GM12865 (cell line): ENCODE measurements at places on chromosomes 11 and 22.
A peak's percentile ranks its signal among the peaks of the same experiment; 100 is the strongest.

DNA sequence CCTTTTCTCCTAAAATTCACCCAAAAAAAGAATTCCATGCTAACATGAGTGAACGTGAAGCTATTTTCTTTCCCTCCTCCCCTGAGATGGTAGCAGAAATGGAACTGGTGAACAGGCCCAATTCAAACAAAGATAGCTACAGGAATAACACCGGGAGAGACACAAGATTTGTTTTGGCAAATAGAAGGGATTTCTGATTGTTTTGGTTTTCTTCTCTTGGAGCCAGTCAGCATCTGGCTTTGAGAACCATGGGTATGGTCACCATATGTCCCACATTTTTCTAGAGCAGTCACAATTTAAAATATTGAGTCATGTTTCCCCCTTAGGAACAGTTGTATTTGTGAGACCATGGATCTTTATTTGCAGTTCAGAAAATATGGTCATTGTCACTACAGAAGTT lies 214.1 kb downstream of the FAM76B start:
- DNase-seq, result no peak

GRCh38 chr22:24061124-24061684 lies 50.1 kb downstream of the CABIN1 start:
- no peak for DNase-seq

- no peak for DNase-seq
Observed at GRCh38 chr22:35589071-35589755, 27.9 kb downstream of the MB start.

GRCh38 chr11:69123593-69124545 lies 31.9 kb upstream of the SMIM38 start:
- DNase-seq, result no peak

DNA sequence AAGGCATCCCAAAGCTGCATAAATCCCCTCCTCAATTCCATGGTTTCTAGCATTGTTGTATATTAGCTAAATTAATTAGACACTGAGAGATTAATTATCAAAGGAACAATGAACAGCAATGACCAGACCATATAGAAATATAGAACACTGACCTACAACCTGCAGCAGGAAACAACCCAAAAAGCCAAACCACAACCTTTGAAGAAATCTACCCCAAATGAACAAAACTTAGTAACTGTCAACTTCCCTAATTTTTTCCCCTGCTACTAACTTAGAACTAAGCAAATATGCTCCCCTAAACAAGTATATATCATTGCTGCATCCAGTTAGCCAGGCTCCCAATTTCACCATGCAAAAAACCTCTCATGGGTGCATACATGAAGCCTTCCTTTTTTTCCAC lies 268.0 kb upstream of the ANO3 start:
- no peak for DNase-seq

DNA sequence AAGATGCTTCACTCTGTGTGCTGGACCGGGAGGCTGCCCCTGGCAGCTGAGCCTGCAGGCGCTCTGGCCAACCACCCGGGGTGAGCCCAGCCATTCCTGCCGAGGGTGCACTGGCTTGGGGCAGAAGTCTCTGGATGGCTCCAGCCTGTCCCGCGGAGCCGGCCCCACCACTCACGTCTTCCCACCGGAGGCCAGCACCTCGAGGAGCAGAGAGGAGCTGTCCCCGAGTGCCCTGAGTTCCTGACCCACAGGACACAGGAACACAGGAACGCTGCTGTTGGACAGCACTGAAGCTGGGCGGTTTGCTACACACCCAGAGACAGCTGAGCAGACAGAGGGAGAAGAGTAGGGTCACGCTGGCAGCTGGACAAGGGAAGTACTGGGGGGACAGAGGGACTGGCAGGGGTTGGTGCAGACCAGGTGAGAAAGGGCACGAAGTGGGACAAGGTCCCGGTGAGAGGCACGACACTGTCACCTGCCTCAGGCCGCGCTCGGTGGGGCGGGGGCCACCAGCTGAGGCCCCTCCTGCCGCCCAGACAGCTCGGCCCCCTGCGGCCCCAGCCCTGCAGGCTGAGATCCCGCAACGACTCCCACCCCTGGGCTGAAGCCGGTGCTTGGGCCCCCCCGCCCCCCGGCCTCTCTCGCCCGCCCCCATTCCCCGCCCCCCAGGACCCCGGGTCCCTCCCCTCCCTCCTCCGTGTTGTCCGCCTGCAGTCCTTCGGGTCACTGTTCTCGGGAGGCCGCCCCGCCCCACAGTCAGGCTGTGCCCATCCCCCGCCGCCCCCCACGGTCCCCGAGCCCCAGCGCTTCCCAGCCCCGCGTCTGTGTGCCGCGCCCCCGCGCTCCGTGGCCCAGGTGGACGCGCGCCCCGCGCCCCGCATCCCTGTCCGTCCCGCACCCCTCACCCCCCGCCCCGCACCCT lies 624 bp upstream of the B4GALNT4 start:
- DNase-seq, result no peak

GRCh38 chr11:97893612-97894011 lies 1127.1 kb upstream of the CNTN5 start:
- DNase-seq, result no peak

GRCh38 chr11:91794146-91794545 lies 430.5 kb upstream of the FAT3 start:
- no peak for DNase-seq

DNA sequence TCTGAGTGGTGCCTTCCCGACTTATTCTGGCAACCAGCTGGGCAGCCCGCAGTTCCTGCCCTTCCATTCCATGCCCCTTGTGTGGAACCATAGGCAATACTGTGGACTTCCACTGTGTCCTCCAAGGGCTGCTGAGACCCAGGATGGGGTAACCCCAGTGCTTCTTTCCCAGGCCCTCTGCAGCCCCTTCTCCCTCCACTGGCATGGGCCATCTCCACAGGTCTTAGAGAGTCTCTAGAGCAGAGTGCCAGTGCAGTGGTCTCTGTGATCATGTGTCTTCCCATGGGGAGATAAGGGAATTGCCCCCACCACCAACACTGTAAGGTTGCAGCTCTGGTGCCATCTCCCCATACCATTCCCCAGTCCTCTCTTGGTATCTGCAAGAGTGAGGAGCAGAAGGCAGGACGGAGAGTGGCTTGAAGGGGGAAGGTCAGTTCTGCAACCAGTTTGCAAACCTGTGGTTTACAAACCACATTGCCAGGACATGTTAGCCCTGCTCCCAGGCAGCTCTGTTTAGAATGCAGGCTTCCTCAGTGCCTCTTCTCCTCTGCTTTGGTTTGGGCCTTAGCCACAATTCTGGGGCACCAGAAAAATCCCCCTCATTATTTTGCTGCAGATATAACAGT lies 20.9 kb upstream of the DRD2 start:
- DNase-seq, result no peak

- no peak for DNase-seq
Observed at GRCh38 chr11:126059238-126059781, 3.4 kb downstream of the CDON start.

DNA sequence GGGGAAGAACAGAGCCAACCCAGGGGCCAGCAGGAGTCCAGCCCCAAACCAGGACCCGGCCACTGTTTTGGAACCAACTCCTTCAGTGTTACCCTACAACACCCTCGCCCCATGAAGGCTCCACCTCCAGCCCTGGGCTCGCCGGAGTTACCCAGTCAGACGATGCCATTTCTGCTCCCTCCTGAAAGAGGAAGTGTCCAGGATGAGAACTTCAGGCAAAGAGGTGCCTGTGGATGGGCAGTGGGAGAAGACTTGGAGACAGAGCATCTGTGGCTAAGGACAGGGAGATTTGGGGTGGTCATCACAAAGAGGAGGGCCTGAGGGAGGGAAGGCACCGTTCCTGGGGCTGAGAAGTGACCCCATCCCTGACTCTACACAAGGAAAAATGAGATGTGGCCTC lies 14.0 kb downstream of the APOBEC3B start:
- no peak for DNase-seq

DNA sequence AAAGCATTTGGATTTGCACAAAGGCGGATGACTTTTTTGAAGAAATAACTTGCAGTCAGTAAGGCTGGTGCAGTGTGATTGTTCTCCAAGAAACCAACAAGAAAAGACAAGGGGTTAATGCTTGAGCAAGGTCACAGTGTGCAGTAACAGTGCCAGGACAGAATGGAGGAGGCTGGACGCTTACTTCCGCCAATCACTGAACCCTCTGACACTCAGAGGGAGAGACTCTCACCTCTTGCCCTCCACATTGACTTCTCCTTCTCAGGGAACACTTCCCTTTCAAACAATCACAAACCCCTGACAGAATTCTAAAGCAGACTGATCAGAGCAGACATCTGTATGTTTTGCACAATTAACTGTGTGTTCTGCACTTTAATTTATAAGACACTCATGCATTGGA lies 228.4 kb downstream of the BLID start:
- no peak for DNase-seq

DNA sequence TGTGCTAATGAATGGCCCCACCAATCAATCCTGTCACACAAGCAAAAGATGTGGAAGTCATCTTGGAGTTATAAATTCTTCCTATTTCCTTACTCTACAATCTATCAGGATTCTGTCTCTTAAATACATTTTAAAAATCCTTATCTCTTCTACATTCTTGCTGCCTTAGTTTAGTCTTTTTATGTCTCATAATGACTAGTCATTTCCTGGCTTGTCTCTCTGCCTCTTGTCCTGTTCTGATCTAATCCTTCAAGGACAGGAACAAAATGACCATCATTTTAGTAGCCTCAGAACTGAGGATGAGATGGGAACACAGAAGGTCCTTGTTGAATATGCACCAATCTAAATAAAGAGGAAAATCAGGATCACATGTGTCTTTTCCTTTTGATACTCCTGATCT lies 56.6 kb upstream of the LIN7C start:
- no peak for DNase-seq

- no peak for DNase-seq
Observed at GRCh38 chr11:118170882-118171268, 5.6 kb downstream of the SCN2B start.

DNA sequence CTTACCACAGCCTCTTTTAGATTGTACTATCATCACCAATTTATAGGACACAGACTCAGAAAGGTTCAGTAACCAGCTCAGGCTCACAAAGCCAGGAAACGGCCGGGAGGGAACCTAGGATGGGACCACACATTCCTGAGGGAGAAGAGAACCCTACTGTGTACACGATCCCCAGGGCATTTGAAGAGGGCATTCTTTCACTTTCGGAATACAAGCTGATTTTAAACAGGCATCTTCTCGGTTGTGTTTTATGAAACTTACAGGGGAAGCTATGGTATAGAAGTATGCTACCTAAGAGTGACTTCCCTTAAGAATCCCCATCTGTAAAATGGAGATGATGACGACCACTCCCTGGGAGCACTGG lies 19.0 kb downstream of the SMCO4 start:
- DNase-seq, result peak; percentile 45

- DNase-seq, result no peak
Observed at GRCh38 chr11:130043575-130043974, 26.1 kb upstream of the APLP2 start.

DNA sequence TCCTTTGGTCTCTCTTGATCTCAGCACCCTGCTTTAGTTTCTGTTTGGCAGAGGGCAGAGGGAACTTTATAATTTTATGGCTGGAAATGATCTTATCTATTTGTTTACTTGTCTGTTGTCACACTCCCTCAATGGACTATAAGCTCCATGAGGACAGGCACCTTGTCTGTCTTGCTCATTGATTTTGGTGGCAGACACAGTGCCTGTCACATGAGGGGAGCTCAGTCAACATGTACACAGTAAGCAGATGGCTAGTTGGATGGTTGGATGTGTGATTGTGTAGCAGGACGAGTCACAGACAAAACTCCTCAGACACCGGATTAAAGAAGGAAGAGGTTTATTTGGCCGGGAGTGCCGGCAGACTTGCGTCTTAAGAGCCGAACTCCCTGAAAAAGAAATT lies 80.4 kb downstream of the MYO18B start:
- DNase-seq, result no peak

DNA sequence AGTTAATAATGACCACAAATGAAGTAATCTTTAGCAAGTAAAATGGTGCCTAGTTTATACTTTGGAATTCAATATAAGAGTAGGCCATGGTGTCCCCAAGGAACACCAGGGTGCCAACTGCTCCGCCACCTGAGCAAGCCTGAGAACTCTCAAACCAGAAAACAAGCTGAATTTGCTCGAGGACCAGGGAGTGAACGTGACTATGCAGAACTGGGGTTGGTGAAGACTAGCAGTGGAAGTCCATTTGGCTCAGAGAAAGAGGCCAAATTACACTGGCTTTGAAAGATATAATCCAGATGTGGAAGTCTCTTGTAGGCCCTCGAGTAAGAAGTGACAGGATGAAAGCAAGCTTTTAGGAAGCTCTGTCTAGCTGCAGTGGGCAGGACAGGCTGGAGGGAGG lies 8.7 kb upstream of the SMIM35 start:
- no peak for DNase-seq

DNA sequence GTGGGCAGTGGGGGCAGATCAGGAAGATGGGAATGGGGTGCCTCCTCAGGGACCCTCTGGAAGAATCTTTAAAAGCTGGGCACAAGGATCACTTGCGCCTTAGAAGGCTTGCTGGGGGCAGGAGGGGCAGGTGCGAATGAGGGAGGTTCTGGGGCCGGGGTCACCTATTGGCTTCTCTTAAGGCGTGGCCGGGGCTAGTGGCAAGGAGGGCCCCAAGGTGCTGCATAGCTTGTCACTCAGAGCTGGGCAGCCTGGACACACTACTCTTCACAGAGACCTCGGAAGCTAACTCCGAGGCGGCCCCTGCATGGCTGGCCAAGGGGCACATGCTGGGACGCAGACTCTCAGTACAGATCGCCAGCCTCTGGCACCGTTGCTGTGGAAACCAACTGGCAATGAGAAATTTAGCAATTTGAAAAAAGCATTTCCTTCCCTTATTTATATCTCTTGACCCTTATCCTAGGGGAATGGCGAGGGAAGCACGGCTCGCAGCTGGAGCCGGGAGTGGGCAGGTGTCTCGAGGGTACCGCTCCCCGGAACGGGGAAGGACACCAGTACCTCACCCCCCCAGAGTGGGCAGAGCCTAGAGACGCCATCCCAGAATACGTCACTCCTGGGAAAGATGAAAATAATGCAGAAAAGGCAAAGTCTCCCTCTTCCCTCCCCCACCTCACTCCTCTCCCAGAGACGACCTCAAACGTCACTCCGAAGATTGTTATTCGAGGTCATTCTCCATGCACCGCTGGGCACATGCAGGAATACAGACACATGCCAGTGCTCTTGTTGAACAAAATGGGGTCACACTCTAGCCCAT lies 188.1 kb downstream of the CTTN start:
- DNase-seq, result no peak

DNA sequence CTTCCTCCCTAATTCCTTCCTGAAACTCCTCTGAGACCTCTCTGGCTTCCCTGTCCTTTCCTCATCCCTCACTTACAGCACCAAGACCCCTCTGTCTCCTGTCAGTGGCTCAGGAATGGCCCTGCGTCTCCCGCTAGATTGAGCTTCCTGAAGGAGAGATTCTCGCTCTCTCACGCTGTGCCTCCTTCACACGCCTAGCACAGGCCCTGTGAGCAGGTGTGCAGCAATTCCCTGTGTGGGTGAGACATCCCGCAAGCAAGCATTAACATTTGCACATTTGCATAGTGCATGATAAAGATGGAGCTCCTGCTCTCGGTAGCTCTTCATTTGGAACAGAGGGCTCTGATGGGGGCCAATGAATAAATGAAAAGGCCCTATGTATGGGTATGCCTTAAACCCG lies 159.8 kb downstream of the ADAMTS15 start:
- DNase-seq, result no peak
